ENCODE measurements at places on chromosomes 5 and 9.

DNA sequence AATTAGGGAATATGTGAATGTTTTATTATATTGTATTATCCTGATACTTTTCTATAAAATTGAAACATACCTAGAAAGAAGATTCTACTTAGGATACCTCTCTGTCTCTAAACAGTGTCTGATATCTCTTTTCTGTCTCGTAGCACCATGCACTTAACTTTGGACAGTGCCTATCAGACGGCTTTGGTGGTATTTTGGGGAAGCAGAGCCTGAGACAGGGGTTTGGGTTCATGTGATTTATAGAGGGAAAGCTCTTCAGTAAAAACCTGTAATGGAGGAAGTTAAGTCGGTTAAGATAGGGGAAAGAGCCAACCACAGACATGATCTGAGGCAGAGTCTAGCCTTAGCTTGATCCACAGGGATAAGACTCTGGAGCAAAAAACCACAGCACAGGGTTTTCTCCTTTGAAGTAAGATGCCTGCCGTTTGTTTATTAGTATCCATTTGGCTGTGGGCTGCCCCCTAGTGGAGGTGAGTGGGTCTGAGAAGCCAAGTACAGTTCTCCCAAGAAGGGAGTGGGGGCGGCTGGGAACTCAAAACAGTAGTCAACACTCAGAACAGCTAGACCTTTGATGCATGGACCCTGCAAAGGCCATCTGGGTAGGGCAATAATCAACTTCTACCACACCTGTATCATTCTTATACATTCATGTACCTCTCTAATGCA is 141.2 kb upstream of the ASTN2 start:
- peak; percentile 5 for DNase-seq

DNA sequence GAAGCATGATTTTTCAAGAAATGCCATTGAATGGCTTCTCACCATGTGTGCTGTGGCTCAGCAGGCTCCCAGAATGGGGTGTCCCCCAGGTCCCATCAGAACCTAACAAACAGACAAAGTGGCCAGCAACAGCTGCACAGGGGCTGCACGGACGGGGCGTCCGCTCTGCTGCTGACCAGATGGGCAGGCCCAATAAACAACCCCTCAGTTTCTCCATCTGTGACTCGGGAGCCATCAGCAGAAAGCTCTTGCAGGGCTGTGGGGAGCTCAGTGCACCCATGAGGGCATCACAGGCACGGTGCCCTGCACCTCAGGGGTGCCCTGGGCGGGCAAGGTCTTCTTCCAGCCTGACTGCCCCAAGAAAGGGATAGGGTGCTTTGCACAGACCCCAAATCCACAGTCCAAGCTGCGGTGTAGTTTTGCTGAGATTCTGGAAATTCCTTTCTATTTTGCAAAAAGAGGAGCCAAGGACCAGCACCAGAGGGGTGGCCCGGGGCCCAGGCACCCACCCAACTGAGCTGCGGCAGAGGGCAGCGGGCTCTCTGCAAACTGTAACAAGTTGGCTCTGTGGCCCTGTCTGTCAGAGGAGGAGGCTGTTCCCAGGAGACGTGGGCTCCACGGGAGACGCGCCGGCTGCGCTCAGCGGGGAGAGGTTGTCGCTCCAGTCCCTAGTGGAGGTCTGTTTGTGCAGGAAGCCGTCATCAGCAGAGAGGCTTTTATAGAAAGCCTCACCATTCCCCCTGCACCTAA is 138.7 kb upstream of the PPP1R26 start:
- DNase-seq = no peak

DNA sequence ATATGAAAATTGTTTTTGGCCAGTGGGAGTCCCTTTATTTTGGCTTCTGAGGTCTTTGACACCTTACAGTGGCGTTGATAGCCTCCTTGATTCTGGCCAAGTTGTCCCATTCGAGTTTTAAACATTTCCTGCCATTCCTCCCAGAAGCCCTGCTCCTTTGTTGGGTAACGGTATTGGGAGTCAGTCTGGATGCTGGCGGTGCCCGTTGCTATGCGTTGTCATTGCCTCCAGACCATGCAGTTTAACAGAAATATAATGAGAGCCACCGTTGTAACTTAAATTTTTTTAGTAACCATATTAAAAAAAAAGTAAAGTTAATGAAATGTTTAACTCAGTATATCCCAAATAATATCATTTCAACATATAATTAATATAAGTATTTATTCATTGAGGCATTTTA is 35.0 kb downstream of the GALNT12 start:
- no peak for DNase-seq

- DNase-seq = no peak
Measured at GRCh38 chr5:108810717-108811116, 63.0 kb downstream of the FER start.

- no peak for DNase-seq
Measured at GRCh38 chr5:81826128-81826527, 75.2 kb upstream of the SSBP2 start.

- DNase-seq = no peak
Measured at GRCh38 chr9:135123773-135124134, 36.3 kb downstream of the OLFM1 start.

GRCh38 chr5:124634228-124634739 is 112.2 kb downstream of the ZNF608 start:
- DNase-seq = no peak

DNA sequence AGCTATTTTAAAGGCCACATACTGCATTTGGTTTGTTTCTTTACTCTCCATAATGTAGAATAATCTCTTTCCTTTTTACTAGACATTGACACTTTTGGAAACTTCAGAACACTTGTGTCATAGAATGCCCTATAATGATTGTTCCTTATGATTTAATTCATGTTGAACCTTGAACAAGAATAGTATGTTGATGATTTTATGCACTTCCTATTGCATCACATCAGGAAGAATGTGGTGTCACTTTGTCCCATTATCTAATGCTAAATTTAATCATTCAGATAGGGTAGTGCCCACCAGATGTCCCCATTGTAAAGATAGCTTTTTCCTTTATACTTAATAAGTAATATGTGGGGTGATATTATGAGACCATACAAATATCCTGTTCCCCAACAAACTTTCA is 19.4 kb upstream of the DEPDC1B start:
- DNase-seq = no peak

DNA sequence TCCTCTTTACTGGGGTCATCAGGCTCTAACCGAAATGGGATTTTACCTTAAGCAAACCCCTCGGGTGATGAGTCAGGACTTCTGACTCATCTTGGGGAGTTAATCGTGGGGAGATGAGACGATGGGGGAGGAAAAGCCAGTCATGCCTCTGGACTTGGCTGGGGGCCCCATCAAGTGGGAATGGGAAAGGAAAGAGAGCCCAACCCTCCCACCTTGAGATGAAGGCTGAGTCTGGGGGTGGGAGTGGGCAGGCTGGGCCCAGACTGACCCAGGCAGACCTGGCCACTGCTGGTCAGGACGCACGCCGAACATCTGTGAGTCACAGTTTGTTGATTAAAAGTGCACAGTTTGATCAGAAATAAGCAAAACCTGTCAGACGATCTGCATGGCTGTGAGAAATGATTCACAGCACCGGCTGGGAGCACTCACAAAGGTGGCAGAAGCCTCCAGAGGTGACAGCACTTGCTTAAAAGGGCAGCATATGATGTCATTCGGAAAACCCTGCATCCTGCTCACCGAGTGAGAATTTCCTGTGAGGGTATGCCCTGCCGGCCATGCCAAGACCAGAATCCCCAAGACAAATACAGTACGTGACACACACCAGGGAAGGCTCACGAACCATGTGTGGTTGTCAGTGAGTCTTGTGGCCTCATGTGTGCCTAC is 50.0 kb upstream of the SLC25A51 start:
- no peak for DNase-seq

DNA sequence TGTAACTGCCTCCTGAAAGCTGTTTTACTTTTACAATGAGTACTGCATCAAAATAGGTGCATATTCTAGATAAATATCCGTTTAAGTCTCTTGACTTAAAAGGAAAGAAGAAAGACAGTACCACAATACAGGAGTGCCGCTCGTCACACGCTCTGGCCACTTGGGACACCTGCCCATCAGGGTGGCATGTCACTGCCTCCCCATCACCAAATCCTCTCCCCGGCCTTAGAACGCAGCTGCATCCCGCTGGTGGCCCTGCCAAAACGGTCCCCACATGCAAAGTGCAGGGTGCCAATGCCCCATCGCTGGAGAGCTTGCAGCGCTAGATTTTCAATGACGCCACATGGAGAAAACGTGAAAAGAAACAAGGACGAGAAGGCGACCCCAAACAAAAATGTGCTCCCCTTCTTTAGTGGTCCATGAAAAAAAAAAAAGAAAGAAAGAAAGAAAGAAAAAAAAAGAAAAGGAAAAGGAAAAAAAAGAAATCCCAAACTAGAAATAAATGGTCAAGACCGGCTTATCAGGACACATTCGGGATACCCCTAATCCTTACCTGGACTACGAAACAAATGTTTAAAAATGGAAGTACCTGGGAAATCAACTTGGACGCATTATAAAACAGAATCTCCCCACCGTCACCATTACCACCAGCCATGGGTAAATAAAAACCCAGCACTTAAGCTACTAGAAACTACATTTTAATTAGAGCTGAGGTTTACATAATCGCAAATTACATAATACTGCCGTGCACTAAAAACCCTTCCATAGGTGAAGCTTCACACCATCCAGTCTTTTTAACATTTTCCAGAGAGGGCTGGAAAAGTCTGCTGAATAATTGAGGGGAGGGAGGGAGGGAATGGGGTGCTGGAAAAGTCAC is 1.0 kb downstream of the ANKH start:
- DNase-seq = no peak

DNA sequence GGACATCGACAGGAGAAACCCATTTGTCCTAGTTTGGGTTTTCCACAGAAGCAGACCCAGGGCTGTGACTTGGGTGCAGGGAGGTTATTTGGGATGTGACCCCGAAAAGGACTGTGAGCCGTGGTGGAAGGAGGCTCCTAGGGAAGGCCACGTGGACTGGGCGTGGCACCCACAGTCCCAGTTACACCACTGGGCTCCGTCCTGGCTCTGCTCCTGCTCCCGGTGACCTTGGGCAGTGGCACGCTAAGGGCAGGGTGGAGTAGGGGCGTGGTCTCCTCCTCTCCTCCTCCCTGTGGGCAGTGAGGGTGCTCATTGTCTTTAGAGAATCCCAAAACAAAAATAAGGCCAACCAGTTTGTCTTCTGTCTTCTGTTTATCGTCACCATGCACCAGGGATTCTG is 190.1 kb downstream of the GADD45G start:
- DNase-seq = no peak

GRCh38 chr9:75544815-75545214 is 345.7 kb upstream of the PCSK5 start:
- no peak for DNase-seq

DNA sequence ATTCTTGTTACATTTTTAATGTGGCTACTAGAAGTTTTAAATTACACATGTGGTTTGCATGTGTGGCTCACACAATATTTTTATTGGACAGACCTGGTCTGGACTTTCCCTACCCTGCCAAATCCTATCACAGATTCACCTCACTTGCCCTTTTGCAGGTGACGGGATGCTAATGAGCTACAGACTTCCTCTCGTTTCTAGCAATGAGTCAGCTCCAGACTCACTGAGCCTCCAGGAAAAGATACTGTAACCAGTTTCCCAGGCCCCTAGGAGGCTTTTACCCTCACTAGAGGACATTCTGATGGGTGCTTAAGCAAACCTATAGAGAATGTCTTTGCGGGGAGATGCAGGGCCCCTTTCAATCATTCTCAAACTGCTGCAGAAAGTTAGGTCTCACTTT is 135.4 kb downstream of the WDR41 start:
- DNase-seq = no peak

DNA sequence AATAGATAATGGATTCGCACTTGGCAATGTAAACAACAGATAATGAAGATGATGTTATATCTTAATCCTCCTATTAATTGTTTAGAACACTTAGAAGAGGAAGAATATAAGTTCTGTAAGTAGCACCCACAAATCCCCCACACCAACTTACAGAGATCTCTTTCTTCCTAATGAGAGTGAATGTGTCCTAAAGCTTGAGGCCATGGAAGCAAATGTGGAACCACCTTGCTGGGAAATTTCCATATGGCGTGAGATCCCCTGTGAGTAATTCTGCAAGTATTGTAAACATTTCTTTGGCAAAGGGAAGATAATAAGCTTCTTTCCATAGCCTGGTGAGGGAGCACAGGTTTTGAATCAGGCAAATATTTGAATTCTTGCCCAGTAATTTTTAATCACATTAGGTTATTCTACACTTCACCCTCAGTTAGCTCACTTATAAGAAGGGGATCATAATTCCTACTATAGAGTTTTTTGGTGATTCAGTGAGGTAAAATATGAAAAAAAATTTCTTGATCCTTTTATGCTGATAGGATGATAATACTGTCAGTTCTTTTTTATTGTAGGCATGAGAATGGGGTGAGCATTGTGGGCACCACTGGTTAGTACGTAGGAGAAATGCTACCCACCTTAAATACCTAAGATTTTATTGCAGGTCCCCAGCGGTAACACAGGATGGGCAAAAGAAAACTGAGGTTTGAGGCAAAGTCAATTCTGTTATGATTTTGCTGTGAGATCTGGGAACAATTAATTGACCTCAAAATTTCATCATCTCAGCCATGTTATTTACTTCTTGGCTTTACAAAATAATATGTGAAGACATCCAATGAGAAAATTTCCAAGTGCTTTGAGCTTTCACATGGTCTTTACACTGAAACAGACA is 574.8 kb downstream of the PSAT1 start:
- no peak for DNase-seq

Measured in thymus (tissue), 14 donors.